ENCODE measurements at places on chromosomes 13 and 19.

DNA sequence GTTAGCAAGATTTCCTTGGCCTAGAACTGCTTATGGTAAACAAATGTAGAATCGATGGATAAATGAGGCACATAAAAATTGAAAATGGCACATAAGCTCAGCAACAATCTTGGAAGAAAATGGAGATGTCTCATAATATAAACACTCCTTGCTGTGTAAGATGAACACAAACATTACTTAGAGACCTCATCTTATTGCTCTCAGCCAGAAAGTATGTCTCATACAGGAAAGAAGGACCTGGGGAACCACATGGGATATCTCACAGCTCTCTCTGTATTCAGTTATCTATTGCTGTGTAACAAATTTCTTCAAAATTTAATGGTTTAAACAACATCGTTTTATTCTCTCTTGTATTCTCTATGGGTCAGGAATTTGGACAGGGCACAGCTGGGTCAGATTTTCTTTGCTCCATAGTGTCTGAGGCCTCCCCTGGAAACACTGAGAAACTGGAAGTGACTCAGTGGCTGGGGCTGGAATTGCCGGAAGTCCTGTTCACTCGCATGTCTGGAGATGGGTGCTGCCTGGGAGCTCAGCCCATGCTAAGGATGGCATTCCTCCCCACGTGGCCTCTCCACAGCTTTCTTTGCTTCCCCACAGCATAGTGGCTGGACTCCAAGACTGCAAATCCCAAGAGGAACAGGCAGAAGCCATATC is 105.1 kb downstream of the NUFIP1 start:
- peak; percentile 85 for DNase-seq

- no peak for DNase-seq
Measured at GRCh38 chr13:114110091-114110829, 22.2 kb downstream of the RASA3 start.

- no peak for DNase-seq
Measured at GRCh38 chr19:6772866-6773322, 386 bp downstream of the VAV1 start.

DNA sequence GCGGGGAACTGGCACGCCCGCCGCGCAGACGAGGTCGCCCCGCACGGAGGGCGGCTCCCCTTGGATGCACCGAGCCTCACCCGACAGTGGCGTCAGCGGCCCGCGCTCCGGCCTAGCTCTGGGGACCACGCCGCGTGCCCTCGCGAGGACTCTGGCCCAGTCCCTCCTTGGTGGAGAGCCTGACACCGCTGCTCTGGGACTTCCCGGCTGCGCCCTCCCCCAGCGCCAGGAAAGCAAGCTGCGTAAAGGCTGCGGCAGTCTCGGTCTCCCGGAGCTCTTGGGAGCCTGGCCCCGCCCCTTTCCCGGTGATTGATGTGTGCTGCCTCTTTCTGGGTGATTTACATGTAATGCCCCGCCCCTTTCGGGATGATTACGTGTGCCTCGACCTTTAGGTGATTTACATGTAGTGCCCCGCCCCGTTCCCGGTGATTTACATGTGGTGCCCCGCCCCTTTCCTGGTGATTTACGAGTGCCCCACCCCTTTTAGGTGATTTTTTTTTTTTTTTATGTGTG is at the start of gene LENG9:
TSS of gene LENG9 (minus strand) at position 248 of the 513 bp plus-strand sequence. CDS start 252 bp downstream, outside the sequence.
- DNase-seq, result peak; percentile 88

- DNase-seq, result no peak
Measured at GRCh38 chr13:26517936-26518335, 39.5 kb upstream of the WASF3 start.

DNA sequence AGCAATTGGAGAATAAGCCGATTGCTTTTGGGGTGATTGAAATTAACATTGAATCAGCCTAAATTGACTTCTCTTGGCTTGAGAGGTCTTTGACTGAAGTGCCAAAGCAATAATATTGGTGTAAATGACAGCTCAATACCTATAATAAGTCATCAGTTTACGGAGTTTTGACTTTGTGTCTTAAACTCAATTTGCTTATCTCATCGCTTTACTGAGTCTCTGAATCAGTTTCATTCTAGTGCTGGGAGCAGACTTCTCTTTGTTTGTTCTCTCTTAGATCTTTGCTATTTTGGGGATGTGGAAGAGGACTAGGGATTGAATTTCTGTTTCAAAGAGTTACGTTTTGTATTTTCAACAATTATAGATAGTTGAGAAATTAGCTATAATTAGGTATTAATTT is 7.1 kb downstream of the RFC3 start:
- no peak for DNase-seq

DNA sequence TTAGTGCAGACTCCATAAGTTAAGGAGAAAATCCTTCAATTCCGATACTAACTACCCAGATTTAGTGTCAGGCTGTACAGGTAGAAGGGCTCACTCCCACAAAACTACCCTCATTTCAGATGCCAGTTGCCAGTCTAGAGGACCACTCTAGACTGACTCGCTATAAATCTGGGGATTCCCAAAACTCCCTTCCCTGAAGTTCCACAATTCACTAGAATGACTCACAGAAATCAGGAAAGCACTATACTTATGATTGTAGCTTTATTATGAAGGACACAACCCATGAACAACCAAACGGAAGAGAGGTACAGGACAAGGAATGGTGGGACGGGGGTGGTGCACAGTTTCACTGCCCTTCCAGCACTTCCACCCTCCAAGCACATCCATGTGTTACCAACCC is 321.2 kb downstream of the DIAPH3 start:
- no peak for DNase-seq

DNA sequence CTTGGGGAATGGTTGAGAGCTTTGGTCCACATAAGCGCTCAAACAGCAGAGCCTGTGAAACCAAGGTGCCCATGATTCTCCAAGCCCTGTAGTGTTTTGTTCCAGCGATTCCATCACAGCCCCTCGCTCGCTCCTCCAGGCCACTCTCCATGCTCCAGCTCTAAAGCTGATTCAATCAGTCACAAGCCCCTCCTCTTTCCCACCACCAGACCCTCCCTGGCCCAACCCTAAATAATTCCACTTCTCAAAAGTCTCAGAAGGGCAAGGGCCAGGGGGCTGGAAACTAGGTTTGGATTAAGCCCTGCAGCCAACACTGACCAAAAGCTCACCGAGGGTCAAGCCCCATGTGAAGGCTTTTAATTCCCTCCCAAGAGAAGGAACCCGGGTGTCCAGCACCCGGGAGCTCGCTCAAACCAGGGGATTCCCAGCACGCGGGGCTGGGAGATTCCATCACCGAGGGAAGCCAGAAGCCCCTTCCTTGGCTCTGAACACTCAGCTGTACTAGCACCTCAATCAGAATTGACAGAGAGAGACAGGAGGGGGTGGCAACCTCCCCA is 1.5 kb downstream of the ZNF296 start:
- DNase-seq, result no peak

- no peak for DNase-seq
Measured at GRCh38 chr19:13699786-13700185, 64.5 kb upstream of the MRI1 start.

DNA sequence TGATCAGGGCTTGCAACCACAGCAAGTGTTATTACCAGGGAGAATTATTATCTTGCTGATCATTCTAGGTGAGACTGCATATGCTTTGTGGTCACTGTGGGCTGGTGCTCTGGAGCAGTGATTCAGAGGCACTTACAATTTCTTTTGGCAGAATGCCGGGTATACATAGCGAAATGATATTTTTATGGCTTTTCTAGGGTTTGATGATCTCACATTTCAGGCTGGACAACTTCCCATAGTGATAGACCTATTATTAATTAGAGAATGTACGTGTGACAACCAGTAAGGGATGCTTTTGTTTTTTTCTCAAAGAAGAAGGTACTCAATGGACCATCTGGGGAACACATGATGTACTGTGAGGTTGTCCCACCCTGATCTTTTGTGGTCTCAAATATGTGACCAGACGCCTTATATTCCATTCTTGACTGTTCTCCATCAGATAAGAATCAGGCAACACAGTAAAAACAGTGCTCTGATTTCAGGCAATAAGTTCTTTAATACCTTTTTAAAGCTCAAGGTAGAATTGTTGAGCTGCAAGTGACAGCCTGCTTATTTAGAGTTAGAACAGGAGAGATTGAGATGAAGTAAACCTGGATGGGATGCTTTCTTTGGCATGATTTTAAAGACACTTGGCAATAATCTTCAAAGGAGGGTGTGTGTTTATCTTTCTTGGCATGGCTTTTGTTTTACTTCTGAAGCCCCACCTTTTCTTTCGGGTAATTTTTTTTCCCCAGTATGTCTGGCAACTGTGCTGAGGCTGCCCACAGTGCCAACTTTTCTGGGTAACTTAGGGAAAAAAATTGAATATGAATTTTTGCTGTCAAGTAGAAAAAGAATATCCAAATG is 27.4 kb upstream of the SCEL start:
- DNase-seq, result no peak

DNA sequence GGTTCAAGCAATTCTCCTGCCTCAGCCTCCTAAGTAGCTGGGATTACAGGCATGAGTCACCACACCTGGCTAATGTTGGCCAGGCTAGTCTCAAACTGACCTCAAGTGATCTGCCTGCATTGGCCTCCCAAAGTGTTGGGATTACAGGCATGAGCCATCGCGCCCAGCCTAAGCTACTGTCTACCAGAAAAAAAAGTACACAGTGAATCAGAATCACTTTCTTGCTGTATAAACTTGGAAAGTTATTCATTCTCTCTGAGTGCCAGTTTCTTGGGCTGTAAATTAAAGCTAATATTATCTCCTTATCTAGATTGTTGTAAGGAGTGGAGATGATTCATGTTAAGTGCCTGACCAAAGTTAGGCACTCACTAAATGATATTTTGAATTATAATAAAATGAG is 242.8 kb downstream of the ENOX1 start:
- no peak for DNase-seq

DNA sequence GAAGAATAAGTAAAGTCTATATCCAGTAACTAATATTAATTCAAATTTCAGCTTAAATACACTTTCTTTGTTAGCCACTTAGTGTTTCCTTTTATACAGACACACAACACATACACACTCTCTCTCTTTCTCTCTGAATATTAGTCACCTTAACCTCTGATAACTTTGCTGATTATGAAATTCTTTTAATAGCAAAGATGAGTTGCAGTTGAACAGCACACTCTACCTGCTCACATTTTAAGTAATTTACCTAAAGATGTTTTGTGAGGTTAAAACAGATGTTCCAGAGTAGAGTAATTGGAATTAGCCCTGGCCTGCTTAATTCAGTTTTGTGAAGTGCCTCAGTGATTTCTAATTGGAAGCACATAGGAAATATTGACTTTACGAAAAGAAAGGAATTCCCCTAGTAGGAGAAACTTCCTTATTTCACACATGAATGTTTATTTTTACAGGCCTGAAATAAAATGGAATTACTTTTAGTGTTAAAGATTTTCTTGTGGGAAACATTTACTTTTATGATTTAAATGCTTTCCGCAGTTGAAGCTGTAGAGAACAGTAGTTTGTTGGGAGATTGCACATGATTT is 184.3 kb downstream of the MYO16 start:
- no peak for DNase-seq

GRCh38 chr19:13984875-13985741 is 21.0 kb downstream of the RFX1 start:
- no peak for DNase-seq

DNA sequence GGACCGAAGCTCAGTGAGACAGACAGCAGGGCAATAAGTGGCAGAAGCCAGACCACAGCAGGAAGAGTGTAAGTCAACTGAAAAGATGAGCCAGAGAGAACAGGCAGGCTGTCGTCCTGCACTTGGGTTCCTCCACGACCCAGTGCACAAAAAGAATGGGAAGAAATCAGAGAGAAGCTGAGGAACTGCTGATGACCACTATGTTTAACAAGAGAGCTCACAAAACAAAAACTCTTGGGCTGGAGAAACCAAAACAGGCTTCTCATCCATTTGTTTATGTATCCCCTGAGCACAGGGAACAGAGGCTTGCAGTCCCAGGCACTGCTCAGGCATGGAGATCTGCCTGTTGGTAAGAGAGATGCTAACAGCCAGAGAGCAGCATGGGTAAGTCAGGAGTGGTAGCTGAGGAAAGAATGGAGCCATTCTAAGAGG is 14.0 kb downstream of the AKAP8L start:
- DNase-seq, result no peak

DNA sequence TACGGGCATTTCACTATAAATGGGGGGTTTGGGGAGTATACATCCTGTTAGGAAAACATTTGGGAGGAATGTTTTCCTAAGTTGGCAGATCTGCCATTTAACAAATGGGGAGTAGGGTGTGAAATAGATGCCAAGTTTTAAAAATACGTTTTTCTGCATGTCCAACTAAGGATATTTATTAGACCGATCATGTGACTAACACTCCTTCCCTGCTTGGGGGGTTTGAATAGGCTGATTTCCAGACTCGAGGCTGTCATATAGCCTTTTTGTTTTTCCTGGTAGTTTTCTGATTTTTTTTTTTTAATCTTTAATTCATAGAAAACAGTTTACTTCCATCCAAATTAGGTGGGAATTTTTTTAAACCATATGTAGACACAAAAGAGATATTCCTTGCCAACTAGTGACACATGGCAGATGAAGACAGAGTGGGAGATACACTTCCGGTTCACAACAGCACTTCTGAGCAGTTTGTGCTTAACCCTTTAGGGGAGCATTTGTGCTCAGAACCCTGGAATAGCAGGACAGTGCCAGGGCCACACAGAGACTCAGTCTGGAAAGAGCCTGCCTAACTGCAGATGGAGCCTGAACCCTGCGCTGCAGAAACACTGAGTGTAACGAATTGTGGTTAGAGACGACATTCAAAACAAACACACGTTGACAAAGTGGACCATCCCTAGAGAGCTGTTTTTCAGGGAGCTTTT is 5.6 kb upstream of the GATAD2A start:
- no peak for DNase-seq

- no peak for DNase-seq
Measured at GRCh38 chr13:46896341-46897137, at the start of gene HTR2A. HTR2A (minus strand) TSS chr13:46897053; CDS start chr13:46895906, 1,147 bp downstream.

DNA sequence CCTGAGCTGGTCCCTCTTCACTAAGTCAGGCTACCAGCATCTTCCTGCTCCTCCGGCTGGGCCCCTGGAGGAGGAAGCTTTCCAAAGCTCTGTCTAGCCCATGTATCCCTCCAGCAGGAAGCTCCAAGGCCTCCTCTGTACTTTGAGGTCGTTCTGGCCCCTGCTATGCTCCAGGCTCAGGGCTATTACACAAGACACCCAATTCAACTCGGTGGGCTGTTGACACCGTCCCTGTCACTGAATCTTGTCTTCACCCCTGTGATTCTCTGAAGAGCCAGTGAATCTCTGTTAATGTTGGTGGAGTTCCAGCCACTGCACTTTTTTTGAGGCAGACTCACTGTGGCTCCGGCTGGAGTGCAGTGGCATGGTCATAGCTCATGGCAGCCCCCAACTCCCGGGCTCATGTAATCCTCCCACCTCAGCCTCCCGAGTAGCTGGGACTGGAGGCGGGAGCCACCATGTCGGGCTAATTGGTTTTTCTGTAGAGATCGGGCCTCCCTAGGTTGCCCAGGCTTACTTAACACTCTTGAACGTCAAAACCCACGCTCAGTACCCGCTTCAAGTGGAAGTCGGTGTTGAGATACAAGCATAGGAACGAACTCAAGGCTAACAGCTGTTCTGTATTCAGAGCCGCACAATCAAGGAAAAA is 512 bp upstream of the REX1BD start:
- no peak for DNase-seq

DNA sequence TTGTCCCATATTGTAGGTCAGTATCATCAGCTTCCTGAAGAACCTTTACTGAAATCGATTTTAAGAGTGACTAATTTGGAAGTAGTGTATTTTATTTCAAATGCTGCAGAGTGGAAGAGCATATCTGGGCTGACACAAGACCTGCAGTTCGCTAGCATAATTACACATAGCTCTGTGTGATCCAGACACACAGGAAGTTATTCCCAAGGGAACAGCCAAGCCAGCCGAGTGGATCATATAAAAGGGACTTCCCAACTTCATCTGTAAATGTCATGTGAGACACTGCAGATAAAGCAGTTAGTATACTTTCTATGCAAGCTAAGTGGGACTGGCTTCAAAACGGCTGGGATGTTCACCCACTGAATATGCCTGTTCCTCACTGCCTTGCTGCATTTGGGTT is 760.4 kb downstream of the SLITRK1 start:
- no peak for DNase-seq

Measured in hepatic stellate cell (primary cell).